Activated CD4-positive, alpha-beta T cell treated with anti-CD3 and anti-CD28 coated beads, Interleukin-2, Interleukin-4, amounts not matched to agents 100 ng/mL and 50 ng/mL, durations not matched to agents 16 hours and 8 hours (primary cell): ENCODE measurements at places on chromosomes 12 and 14.

GRCh38 chr12:108457006-108457733 lies 57.9 kb upstream of the FICD start:
- DNase-seq: peak; percentile 39

- DNase-seq: peak; percentile 94
Measured at GRCh38 chr12:12439636-12440035, 82.8 kb downstream of the BORCS5 start.

DNA sequence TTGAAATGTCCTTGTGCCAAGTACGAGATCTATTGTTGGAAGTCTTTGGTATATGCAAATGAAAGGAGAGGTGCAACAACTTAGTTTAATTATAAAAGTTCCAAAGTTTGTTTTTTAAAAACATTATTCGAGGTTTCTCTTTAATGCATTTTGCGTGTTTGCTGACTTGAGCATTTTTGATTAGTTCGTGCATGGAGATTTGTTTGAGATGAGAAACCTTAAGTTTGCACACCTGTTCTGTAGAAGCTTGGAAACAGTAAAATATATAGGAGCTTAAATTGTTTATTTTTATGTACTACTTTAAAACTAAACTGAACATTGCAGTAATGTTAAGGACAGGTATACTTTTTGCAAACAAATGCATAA lies 2.3 kb downstream of the HSPA2 start:
- DNase-seq: no peak

GRCh38 chr12:126084480-126084879 lies 1019.2 kb downstream of the AACS start:
- no peak for DNase-seq
